ENCODE measurements at places on chromosomes 16 and 17. TPM values are rescaled to one million over a fixed set of nuclear protein-coding genes. Genes with fewer than 3 reads are reported as not detected.

The CENPT gene
- total RNA-seq = 27.1 TPM

The PDE6G gene
- total RNA-seq = 0.56 TPM

The IL17C gene
- total RNA-seq = not detected

The ABCC6 gene
- 0.14 TPM for total RNA-seq

The CHAD gene
- total RNA-seq = not detected
